Mammary microvascular endothelial cell (primary cell): ENCODE measurements at places on chromosomes 7 and 10. TPM values are rescaled to one million over a fixed set of nuclear protein-coding genes. Genes with fewer than 3 reads are reported as not detected.

Gene ACSM6
- total RNA-seq: not detected in 2 replicates

Gene PRXL2A
- total RNA-seq: 143 and 155 TPM in 2 replicates

Gene AHR
- total RNA-seq: 85.8 and 86.9 TPM in 2 replicates

Gene UNC5B
- 3.1 and 3.3 TPM in 2 replicates for total RNA-seq

Gene CYP3A7
- not detected in 2 replicates for total RNA-seq

Gene CNOT4
- total RNA-seq: 7.3 and 7.8 TPM in 2 replicates

Gene GBX1
- not detected in 2 replicates for total RNA-seq

Gene PDGFA
- total RNA-seq: 61.4 and 87.3 TPM in 2 replicates

Gene BHLHA15
- total RNA-seq: 0.27 and 3.1 TPM in 2 replicates

Gene HPSE2
- total RNA-seq: under 0.01 and 0.05 TPM in 2 replicates

Gene METTL2B
- 26.9 and 32.6 TPM in 2 replicates for total RNA-seq

Gene SPDYE16
- total RNA-seq: 0.07 TPM in 1 of 2 replicates, not detected in the other

Gene CYP2C18
- total RNA-seq: not detected in 2 replicates

Gene SPAM1
- not detected in 2 replicates for total RNA-seq

Gene SPDYE9
- not detected in 2 replicates for total RNA-seq

Gene GTF2IRD2
- total RNA-seq: 7.5 and 10.6 TPM in 2 replicates

Gene CTBP2
- total RNA-seq: 81.1 and 86.5 TPM in 2 replicates

Gene GDF10
- not detected in 2 replicates for total RNA-seq

Gene GARIN1A
- under 0.01 and 0.07 TPM in 2 replicates for total RNA-seq

Gene CARD11
- total RNA-seq: 0.25 and 0.27 TPM in 2 replicates

Gene MYOF
- total RNA-seq: 256 and 267 TPM in 2 replicates

Gene COL17A1
- 3.3 and 4.6 TPM in 2 replicates for total RNA-seq

Gene RHEB
- total RNA-seq: 115 and 121 TPM in 2 replicates
